ENCODE measurements at places on chromosomes 16 and 17. TPM values are rescaled to one million over a fixed set of nuclear protein-coding genes. Genes with fewer than 3 reads are reported as not detected.
A peak's percentile ranks its signal among the peaks of the same experiment; 100 is the strongest.

Gene KRTAP2-1
- polyA plus RNA-seq, result not detected

DNA sequence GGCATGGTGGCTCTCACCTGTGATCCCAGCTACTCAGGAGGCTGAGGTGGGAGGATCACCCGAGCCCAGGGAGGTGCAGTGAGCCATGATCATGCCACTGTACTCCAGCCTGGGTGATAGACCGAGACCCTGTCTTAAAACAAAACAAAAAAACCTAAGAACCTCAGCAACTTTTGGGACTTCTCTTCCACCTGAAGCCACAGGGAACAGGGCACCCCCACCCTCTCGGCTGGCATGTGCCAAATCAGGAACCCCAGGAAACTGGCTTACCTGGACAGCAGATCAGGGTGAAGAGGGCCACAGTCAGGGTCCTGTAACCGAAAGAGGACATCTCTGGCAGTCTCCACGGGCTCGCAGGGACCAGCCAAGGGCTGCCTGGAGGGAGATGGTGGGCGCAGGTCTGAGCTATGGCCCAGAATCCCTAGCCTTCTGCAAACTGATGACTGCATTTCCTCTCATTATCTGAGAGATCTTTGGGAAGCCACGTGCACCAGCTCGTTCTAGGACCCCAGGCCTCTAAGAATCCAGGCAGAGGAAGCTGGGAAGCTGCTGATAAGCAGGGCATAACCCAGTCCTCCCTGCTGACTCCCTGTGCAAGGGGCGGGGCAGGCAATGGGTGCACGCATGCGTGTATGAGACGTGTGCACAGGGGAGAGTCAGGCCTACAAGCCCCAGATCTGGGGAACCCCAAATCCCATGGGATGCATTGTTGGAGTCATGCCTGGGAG, 8.4 kb downstream of the PRR29 start:
- no peaks in the 10 kb centered on the region for H3K27me3 ChIP-seq
- no peaks in the 10 kb centered on the region for H3K4me1 ChIP-seq
- no peak overlapping the region for H3K4me3 ChIP-seq
- H3K27ac ChIP-seq, result peak overlapping the region; percentile 72
- H3K36me3 ChIP-seq, result no peaks in the 10 kb centered on the region

Gene NLRC3
- 1.9 TPM for polyA plus RNA-seq

DNA sequence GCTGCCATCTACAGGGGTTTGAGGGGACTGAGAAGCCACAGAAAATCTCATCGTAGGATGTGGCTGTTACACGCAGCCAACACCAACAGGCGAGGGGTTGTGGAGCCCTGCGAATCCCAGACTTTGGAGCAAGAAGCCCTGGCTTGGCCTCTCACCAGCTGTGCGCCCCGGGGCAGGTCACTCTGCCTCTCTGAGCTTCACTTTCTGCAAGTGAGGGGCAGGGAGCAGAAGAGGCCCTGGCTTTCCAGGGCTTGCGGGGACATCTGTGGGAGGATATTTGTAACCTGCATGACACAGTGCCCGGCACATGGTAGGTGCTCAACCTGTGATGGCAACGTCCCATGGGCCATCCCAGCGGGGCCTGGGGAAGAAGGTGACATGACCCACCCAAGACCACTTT, 32.9 kb upstream of the CIBAR2 start:
- H3K27me3 ChIP-seq, result no peaks in the 10 kb centered on the region
- H3K36me3 ChIP-seq, result no peaks in the 10 kb centered on the region
- H3K4me1 ChIP-seq, result no peaks in the 10 kb centered on the region
- H3K4me3 ChIP-seq, result no peak overlapping the region

DNA sequence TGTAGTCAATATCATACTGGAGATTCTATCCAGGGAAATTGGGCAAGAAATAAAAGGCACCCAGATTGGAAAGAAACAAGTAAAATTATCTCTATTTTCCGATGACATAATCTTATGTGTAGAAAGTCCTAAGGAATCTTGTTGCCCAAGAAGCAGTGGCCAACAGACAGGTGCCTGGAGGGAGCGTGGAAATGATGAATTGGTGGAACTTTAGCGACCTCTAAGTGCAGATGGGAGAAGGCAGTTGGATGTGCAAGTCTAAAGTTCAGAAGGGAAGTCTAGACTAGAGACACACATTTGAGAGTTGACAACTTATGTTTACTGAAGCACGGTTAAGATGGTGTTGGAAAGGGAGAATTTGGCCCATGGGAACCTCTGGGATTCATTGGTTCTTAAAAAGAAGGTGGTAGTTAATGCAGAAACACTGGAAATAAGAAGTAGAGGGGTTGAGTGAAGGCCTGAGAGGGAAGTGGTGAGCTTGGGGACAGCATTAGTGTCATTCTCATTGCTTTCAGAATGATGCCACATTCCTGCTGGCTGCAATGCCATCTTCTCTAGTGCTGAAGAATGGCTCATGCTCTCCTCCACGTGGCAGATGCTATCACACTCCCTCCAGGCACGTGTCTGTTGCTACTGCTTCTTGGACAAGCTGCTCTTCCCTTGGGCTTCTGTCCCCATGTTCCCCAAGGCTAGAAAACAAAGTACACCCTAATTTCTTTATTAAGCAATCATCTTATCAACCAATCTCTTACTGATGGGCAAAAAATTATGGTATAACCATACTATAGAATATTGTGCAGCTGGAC, 24.0 kb downstream of the TAT start:
- peak; percentile 30 for DNase-seq
- H3K27me3 ChIP-seq, result no peaks in the 10 kb centered on the region
- no peak overlapping the region for H3K4me3 ChIP-seq
- no peak overlapping the region for H3K27ac ChIP-seq

GRCh38 chr16:12186774-12187335, 210.3 kb downstream of the SNX29 start:
- no peak overlapping the region for H3K4me3 ChIP-seq
- no peak overlapping the region for H3K27ac ChIP-seq
- H3K4me1 ChIP-seq, result peaks cover 4% of the 10 kb centered on the region

DNA sequence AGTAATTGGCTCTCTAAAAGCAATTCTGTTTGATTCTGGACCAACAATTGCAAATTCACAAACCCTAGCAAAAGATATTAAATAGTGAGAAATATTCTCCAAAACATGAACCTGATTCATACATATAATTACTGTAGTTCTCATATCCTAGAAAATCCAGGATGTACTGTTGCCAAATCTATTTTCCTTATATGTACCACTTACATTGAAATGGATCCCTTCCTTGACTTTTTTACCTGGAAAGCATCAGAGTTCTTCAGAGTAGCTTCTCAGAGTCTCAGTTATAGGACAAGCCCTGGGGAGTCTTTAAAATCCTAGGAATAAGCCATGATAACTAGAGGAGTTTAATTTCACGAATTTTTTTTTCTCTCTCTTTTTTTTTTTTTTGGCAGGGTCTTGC, 16.7 kb downstream of the TMEM92 start:
- H3K36me3 ChIP-seq, result no peaks in the 10 kb centered on the region
- H3K27ac ChIP-seq, result no peak overlapping the region
- no peak overlapping the region for H3K4me3 ChIP-seq
- peaks cover 2% of the 10 kb centered on the region for H3K4me1 ChIP-seq
- H3K27me3 ChIP-seq, result no peaks in the 10 kb centered on the region

DNA sequence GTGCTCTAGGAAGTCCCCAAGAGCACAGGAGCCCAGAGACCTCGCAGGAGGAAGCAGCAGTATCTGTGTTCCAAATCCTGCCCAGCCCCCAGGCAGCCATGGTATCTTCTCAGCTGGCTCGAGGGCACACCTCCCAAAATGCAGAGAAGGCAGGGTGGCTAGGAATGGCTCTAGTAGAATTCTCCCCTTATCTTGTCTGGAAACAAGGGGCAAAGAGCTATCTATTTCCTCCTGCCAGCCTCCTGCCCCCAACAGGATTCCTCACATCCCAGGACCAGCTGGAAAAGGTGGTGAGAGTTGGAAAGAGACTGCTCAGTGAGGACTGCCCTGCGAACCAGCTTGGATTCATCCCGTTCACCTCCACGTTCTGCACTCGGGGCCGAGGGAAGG, 8.6 kb upstream of the TSPOAP1 start:
- peaks cover 4% of the 10 kb centered on the region for H3K4me1 ChIP-seq
- H3K36me3 ChIP-seq, result peaks cover 3% of the 10 kb centered on the region
- peak overlapping the region; percentile 27 for H3K4me3 ChIP-seq
- no peak for DNase-seq

GRCh38 chr17:49996121-49996494, 1.1 kb upstream of the DLX3 start:
- DNase-seq, result no peak
- H3K27ac ChIP-seq, result no peak overlapping the region
- no peak overlapping the region for H3K4me3 ChIP-seq
- H3K4me1 ChIP-seq, result peaks cover 10% of the 10 kb centered on the region
- H3K27me3 ChIP-seq, result peaks cover 53% of the 10 kb centered on the region

Gene PRAC1
- polyA plus RNA-seq, result not detected
